GM12878 (cell line): ENCODE measurements at places on chromosomes 16 and 17.

GRCh38 chr17:38751144-38751807 lies 1.3 kb upstream of the PSMB3 start:
- no peak for DNase-seq

DNA sequence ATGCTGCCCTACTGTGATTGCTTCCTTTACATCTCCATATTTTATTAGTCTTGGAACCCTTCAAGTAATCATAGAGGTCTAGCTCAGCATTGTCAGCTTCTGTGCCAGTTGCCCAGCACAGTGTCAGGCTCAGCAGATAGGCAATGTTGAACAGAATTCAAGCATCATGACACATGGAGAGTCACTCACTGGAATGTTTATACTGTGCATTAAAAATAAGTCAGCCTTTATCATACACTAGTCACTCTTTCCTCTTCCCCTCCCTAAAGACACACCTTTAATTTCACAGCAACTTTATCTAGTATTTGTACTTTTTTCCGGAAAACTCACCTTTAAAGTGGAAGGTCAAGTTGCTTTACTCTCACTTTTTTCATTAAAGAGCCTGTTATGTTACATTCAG lies 253.8 kb upstream of the CDH11 start:
- DNase-seq, result no peak

DNA sequence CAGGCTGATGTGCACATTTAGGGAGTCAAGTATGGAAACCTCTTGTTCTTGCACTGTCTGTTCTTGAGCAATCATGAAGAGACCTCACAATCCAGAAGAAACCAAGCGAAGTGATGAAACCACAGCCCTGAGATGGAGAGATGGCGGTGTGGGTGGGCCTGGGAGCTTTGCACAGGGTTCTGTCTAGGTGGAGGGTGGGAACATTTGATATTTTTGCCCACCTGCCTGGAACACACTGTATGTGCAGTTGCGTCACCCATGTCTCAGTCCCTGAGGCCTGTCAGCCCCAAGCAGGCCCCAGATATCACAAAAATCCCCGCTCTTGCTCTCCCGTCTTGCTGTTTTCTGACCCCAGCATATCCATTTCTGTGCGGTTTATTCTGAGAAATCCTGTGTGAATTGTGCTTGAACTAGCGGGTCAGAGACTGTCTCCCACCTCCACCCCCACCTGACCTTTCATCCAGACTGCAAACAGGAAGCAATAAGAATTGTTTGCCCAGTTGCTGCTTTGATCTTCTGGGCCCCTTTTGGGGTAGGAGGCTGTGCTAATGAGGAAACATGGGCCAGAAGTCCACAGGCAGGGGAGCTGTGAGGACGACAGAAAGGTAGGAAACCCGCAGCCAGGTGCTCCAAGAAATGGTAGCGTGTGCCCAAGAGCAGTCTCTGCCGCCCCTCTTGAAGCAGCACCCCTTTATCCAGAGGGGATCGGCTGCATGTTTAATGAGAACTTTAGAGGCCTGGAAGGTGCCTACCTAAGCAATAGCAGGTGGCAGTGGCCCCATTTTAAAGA lies 183.8 kb downstream of the CCDC182 start:
- DNase-seq, result no peak

DNA sequence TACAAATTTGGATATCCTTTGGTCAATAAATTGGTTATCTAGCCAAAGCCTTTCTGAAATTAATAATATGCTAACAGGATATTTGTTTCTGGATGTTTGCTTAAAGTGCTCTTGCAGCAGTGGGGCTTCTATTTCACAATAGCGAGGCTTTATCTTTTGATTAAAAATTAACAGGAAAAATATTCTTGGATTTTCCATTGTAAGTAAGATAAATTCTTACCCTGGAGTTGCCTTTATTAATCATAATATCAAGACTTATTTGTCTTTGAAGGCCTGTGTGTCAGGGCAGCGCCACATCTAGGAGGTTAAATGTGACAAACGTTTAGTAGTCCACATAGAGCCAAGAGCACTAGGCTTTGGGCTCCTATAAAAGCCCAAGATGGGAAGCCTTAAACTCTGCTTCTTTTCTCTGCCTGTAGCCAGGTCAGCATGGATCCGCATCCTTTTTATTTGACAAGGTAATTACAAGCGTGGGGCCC lies 5.3 kb downstream of the TMEM97 start:
- DNase-seq, result no peak

DNA sequence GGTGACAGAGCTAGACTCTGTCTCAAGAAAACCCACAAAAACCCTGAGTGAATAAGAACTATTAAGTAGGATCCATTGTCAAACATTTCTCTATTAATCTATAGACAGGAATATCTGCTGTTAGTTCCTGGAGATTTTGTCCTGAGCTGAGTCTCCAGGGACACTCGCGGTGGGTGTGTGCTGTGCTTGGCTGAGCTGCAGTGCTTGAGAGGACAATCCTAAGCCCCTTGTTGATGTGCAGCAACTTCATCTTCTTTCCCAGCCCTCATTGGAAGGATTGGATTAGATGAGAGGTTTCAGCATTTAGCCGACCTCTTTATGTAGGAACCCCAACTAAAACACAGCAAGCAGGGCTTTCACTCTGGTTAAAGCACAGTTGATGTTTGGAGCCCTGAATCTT lies 33.3 kb downstream of the NDEL1 start:
- no peak for DNase-seq

GRCh38 chr17:68319410-68320162 lies 28.3 kb downstream of the ARSG start:
- peak; percentile 20 for DNase-seq

DNA sequence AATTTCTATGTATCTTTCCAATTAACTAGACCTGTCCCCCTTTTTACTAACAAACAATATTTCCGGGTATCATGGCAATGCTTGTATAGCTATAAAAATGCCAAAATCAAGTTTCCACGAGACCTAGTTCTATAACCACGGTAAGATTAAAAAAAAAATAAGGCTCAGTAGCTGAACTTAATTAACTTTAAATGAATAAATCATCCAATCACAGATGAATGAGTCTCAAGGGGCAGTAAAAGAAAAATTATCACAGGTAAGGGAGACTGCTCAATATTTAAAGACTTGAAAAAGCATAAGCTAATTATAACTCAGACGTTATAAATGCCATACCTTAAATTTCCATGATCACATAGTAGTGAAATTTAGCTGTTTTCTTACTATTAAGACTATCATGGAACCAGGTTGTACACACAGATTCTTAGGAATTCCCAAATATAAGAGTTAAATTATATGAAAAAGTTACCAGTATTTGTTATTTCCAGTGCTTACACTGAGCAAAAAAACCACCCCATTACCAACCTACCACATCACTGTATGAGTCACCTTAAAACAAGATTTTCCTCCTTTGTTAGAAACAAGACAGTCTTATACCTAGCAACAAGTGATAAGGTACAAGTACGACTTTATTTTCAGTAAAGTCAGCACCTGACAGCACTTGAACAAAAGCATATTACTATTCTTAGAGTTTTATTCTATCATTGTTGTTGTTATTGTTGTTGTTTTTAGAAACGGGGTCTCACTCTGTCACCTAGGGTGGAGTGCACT lies 20.6 kb downstream of the SSH2 start:
- no peak for DNase-seq

DNA sequence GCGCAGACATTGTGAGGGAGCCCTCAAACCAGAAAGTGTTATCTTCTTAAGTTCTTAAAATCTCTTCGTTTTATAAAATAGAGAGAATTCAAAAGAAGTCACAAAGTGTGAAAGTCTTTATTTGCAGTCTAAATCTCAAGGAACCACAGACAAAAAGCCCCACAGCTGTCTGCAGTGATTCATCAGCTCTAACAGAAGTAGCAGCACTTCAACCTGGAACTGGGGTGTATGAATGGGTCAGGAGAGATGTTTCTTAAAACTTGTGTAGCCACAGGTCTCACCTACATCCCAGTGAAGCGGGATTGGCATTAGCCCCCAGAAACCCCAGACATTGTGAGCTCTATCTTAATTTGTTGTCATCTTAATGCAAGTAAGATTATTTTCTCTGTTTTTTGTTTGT lies 61.1 kb downstream of the CDYL2 start:
- DNase-seq, result no peak

- DNase-seq, result no peak
Measured at GRCh38 chr16:23865853-23866252, 30.1 kb downstream of the PRKCB start.

- no peak for DNase-seq
Measured at GRCh38 chr17:18257268-18257981, 1.1 kb downstream of the FLII start.

GRCh38 chr17:45579529-45580495 lies 89.3 kb upstream of the PLEKHM1 start:
- no peak for DNase-seq

GRCh38 chr17:49965524-49965909 lies 3.5 kb upstream of the DLX4 start:
- DNase-seq, result no peak

GRCh38 chr16:8571061-8571596 lies 19.2 kb downstream of the TMEM114 start:
- DNase-seq, result no peak

GRCh38 chr16:27421961-27422740 lies 20.2 kb downstream of the IL21R start:
- DNase-seq, result no peak

- no peak for DNase-seq
Measured at GRCh38 chr16:84502075-84502474, 2.4 kb downstream of the MEAK7 start.

DNA sequence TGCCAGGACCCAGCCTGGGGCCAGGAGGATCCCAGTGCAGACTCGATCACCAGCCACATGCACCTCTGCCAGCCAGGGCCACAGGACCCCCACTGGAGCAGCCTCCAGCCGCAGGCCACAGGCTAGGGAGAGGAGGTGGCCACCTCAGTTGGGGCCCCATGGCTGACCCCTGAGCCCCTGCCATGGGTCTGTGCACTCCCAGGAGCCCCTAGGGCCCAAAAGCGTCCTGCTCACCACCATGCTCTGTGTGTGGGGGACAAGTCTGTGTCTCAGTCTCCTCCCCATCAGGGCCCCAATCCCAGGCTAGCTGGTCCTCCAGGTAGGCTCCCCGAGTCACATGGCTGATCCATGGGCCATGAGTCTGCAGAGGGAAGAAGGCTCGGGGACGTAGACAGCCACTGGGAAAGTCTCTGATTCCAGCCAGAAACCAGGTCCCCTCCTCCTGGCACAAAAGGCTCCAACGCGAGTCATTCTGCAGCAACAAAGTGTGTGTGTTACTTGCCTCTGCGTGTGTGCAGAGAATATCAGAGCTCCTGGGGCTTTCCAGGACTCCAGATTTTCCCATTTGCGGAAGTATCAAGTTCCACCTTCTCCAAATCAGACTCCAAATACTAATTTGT lies 6.1 kb upstream of the PRSS8 start:
- DNase-seq, result no peak

DNA sequence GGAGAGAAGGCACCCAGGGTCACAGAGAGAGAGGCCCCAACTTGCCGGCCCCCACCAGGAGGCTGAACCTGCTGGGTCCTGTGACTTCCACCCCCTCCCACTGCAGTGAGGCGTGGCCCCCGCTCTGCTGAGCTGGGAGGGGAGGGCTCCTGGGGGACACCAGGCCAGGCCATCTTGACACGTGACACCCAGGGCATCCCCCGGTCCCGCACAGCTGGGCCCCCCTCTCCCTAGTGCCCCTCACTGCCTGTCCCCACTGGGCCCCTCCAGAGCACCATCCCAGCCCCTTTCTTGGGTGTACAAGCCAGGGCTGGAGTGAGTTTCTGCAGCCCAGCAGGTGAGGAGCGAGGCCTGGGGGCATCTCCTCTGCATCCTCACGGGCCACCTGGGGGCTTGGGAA lies 12.4 kb downstream of the UBALD1 start:
- no peak for DNase-seq

DNA sequence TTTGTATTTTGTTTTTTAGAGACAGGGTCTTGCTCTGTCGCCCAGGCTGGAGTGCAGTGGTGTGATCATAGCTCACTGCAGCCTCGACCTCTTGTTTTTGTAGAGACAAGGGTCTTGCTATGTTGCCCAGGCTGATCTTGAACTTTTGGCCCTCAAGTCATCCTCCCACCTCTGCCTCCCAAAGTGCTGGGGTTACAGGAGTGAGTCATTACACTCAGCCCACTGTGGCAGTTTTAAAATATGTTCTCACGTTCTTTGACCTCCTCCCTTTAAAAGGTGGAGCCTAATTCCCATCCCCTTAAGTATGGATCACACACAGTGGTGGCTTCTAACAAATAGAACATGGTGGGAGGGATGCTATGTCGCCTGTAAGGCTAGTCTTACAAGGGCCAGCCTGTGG lies 67.7 kb downstream of the ZDHHC7 start:
- no peak for DNase-seq

DNA sequence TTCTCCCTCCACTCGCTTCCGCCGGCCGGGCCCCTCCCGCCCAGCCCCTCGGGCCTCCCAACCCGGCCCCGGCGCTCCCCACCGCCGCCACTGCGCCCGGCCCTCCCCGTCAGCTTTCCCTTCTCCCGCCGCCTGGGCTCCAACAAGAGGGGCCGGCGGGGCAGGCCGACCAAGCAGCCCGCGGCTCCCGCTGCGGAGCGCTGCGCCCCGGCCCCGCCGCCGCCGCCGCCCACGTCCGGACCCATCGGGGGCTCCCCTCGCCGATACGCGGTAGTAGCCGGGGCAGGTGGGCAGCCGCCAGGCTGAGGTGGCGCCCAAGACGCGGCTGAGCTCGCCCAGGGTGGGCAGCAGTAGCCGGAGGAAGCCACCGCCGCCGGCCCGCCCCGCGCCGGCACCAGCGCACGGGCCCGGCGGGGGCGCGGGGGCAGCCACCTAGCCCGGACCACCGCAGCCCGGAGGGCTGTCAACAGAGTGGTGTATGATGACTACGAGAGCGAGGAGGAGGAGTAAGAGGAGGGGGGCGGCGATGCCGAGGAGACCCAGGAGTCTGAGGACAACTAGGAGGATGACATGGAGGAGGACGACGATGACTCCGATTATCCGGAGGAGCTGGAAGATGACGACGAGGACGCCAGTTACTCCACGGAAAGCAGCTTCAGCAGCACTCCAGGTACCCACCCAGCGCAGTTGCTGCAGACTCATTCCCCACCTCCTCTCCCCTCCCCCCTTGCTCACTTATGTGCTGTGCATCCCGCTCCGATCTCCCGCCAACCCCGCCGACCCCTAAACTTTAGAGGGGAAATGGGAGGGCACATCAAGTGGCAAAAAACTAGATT lies 498 bp downstream of the LRRC37B start:
- DNase-seq, result no peak

GRCh38 chr16:85885537-85885936 lies 13.4 kb upstream of the IRF8 start:
- no peak for DNase-seq

DNA sequence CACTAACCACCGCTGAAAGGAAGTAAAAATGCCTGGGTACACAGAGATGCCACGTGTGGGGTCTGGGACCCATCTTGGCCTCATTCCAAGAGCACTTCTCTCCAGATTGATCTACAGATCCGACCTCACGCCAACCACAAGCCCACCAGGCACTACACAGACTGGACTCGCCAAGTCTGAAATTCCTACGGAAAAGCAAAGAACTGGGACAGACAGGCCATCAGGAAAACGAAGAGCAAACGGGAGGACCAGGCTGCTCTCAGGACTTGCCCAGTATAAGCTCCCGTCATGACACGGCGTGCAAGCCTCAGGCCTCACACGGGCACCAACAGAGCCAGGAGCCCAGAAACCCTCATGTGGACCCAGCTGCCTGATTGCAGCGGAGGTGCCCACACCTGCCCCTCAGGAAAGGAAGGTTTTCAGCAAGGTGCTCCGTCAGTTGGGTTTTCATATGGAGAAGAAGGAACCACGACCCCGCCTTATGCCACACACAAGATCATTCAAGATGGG lies 20.1 kb upstream of the C16orf95 start:
- DNase-seq, result no peak
